ENCODE measurements at places on chromosomes 4 and X.

DNA sequence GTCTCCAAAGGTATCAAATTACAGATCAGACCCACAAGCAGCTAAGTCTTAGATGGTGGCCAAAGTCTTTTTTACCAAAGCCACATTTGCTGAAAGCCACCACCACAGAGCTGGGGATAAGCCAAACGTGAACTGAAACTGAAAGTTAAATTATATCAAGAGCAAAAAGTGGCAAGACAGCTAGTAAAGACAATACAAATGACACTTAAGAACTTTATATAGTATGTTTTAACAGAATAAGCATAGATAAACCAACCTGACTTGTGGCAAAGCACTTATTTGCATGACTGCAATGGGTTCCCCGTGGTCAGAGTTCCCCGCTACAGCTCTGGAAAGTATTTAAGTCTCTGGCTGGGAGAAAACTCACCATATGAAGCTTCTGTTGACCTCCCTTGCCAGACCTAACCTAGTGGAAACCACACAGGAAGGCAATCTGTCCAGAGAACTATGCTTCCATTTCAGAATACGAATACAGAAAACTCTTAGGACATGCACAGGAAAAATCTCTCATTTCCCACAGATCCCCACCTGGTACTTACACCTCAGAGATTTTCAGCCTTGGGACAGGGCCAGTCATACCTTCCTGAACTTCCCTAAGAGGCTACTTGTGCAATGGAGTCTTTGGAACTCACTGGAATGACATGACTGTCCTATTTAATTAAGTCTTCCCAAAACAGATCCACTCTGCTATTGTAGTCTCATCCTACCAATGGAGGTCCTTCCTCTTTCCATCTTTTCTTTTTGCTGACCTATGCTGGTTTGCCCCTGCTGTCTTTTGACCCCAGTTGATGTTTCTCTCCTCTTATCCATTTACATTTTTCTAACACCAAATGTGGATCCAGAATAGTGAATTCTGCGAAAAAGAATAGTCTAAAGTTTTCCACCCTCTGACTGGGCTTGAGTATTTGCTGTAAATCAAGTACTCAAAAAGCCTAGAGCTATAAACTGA is 225.1 kb downstream of the NR3C2 start:
- no peak for DNase-seq

DNA sequence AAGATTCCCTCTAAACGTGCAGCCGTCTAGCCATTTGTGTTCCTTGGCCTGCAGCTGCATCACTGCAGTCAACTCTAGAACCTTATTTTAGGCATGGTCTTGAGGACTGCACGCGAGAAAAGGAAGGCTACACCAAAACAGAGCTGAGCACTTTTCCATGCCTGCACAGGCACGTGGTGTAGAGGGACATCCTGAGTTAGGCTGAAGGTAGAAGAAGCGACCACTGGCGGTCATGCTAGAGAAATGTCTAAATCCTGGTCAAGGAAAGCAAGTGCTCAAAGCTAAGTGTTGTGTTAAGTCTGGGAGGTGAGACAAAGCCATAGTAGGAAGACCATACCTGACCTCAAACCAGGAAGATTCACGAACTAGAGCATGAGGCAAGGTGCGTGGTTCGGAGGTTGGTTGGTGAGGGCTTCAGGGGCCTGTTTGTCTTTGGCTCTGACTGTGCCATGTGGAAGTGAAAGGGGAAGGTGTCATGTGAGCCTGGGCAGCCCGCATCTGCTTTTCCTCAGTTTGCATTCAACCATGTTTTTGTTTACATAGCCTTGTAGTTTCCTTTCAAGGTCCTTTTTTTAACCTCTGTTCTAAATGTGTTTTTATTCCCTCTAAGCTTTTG is 203.8 kb downstream of the AASDH start:
- no peak for DNase-seq

GRCh38 chrX:43564953-43565352 is 91.1 kb upstream of the MAOA start:
- DNase-seq, result no peak

DNA sequence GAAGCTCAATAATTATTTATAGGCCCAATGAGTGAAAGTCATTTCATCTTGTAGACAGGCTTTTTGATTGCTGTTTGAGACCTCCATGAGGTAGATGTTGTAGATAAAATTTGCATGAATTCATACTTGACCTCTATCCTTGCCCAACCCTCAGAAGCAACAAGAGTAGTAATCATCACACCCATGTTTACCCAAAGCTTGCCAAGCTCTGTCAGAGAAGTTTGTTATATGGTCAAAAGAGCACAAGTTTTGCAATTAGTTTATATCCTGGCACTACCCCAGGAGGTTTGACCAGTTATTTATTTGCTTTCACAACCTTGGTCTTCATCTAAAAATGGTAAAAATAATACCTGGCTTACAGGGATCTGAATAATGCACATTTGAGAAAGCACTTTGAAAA is 20.7 kb downstream of the ADH7 start:
- DNase-seq, result no peak

- DNase-seq, result no peak
These were observed 1833.0 kb upstream of the PCDH10 start for GRCh38 chr4:131316086-131316485.

- DNase-seq, result no peak
These were observed 17.1 kb upstream of the MAP7D3 start for GRCh38 chrX:136268051-136269048.

GRCh38 chr4:34037280-34037679 is 2207.0 kb downstream of the ARAP2 start:
- no peak for DNase-seq

DNA sequence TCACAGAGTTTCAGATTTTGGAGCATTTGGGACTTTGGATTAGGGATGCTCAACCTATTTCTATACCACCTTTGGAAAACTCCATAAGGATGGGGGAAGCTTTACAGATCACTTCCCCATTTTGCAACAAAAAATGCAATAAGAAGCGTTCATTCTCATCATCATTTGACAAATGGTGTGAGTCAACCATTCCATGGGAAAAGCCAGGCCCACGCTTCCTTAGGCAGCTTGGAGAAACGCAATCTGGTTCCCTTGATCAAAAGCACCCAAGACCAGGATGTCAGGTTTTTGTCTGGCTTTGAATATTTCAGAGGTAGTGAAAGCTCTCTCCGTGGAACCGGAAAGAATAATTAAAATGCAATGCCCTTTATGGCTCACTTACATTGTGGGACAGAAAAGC is 79.3 kb upstream of the C4orf50 start:
- DNase-seq, result no peak

GRCh38 chr4:76738086-76738931 is 159.6 kb downstream of the SOWAHB start:
- no peak for DNase-seq

DNA sequence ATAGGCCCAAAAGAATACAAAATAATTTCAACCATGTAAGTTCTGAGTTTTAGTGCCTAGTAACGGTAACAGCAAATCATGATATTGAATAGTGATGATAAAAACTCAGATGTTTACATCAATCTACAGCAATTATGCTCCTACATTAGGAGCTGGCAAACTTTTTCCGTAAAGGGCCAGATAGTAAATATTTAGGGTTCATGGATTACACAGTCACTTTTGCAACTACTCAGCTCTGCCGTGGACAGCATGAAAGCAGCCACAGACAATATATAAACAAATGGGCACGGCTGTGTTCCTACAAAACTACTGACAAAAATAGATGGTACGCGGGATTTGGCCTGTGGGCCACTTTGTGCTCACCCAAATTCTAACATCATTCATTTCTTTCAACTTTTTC is 167.8 kb upstream of the NAP1L5 start:
- DNase-seq, result no peak

DNA sequence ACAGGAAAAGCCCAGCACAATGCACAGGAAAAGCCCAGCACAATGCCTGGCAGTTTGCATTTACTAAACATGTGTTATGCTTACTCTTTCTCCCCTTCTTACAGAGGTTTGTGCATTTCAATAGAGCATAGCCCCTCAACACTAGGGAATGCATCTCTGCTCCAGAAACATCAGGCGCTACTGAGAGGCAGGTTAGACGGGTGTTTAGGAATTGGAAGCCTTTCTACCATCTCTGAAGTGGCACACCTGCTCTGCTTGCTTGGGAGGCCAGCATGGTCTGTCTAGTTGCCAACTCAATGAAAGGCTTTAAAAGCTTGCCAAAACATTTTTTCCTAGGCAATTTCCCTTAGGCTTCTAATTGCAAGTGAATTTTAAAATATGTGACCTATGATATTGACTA is 55.7 kb downstream of the GRID2 start:
- no peak for DNase-seq

GRCh38 chr4:94244087-94244828 is 36.6 kb downstream of the SMARCAD1 start:
- no peak for DNase-seq

DNA sequence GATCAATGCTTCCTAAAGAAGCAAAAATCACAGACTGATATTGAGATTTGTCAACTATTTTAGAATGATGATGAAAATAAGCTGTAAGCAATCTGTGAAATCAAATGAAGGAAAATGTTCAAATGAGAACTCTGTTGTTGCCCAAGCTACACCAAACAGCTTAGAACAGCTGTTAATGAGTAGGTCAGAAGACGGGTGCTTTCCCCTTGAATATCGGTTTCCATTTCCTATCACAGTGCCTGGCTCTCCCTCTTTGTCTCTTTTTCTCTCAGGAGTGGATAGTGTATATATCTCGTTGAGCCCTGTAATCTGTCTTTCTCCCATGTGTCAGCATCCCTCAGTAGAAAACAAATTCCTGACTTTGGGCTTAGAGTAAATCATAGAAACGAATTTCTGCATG is 1592.9 kb upstream of the TENM3 start:
- no peak for DNase-seq

DNA sequence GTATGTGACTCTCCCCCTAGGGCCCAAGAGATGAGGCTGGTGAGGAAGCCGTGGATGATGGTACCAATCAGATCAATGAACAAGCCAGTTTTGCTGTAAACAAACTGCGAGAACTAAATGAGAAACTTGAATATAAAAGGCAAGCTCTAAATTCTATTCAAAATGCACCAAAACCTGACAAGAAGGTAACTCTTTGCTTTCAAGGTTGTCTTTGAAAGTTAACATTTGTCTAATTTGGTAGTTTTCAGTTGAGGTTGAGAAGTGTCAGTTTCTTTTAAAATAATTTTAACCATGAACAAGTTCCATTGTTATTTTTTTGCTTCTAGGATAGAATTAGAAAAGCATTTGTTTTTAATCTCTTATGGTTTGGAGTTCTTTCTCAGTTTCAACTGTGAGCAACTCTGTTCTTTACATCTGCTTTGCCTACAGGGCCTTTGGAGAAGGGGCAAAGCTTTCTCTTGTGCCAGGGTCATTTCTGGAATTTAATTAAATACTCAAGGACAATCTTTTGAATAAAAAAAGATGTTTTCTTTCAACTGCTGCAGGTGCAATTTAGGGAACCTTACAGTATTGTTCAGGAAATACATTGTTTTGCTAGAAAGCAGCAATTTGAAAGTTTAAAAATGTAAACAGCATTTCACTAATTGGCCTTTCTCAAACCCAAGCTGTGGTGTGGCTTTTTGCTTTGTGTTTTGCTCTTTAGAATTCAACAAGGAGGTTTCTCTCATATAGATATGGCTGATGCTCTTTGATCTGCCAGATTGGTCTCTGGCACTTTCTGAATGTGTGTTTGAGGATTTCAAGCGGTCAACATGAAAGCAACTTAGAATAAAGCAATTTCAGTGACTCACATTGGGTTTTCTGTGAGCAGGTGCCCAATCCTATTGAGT is 62.9 kb downstream of the LRP2BP start:
- no peak for DNase-seq

DNA sequence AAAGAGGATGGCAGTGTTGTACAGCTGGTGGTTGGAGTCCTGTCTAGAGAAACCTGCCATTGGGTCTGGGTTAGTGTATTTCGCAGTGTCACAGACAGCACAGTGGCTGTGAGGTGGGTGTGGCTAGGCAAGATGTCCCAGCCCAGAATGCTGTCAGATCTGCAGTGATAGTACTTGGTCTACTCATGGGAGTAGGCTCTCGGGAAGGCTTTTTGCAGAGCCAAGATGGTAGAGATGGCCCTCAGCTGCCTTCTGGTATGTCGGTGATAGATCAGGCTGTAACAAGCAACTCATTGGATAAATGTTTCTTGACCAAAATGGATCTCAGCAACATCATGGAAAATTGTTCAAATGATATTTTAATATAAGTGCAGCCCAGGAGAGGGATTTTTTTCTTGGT is 84.3 kb upstream of the WDR1 start:
- DNase-seq, result no peak

- no peak for DNase-seq
These were observed 1871.6 kb upstream of the IGFBP7 start for GRCh38 chr4:58981828-58982227.

GRCh38 chr4:122842984-122843531 is 16.4 kb downstream of the FGF2 start:
- no peak for DNase-seq
